ENCODE measurements at places on chromosomes 16 and 17.

DNA sequence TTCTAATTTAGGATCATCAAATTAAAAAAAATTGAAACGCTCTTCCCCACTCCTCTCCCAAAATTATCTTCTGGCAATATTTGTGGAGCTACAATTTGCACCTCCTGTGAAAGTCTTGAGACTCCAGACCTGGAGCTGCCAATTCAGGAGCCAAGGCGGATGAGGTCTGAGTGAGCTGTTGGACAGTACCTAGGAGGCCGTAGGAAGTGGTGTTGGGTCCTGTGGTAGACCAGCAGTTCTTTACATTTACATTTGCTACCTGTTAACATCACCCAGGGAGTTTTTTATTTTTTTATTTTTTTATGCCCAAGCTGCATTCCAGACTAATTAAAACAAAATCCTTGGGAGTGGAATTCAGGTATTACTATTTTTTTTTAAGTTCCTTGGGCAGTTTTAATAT is 271.0 kb downstream of the PHKB start:
- no peak for DNase-seq

GRCh38 chr16:81148277-81148676 is 52.1 kb upstream of the GCSH start:
- DNase-seq, result no peak

- DNase-seq, result no peak
These were observed 60.8 kb upstream of the MED9 start for GRCh38 chr17:17416007-17416399.

DNA sequence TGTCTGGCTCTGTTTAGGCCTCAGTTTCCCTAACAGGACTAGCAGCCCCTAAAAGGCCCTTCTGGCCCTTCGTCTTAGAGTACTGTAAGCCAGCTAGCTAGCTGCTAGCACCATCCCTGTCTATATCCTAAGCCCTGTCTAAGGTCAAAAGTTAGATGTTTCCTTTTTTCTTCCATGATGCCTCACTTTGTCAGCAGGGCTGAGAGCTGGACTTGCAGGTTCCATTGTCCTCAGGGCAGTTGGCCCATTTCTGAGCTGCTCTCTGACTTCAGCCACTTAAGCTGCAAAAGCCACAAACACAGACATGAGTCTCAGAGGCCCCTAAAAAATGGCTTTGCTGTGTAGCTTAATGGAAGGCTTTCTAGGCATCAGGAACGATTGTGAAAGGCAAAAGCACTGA is 187.7 kb downstream of the CBLN1 start:
- no peak for DNase-seq

DNA sequence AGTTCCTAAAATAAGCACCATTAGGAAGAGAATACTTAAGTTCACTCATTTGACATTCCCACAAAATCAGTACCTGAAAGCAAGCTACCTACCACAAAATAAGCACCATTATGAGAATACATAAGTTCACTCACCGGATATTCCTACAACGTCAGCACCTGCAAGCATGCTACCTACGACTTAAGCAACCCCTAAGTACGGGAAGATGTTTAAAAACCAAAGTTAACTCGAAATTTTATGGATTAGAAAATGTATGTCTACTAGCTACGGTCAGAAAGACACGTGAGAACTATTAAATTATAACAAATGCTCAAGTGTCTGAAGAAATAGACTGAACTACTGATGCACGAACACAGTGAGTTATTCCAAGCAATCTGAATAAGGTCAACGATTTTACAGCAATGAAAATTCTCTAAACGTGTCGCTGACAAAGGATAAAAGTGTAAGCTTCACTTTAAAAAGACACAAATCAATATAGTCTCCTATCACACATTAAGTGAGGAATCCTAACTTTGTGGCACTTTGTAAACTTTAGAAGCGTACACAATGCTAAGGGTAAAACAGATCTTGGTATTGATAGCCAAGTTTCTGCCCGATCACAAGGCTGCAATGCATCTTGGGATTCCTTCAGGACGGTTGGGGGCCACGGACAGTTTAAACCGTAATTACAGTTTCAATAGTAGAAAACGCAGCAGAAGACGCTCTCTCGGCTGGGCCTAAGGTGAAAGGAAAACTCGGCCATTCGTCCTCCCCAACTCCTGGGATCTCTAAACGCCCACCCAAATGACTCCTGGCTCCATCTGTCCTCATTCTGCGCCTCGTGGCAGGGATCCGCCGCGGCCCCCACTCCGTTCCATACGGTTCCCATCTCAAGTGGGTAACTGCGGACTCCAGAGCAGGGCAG is 1.3 kb downstream of the GSPT1 start:
- DNase-seq, result peak; percentile 22

DNA sequence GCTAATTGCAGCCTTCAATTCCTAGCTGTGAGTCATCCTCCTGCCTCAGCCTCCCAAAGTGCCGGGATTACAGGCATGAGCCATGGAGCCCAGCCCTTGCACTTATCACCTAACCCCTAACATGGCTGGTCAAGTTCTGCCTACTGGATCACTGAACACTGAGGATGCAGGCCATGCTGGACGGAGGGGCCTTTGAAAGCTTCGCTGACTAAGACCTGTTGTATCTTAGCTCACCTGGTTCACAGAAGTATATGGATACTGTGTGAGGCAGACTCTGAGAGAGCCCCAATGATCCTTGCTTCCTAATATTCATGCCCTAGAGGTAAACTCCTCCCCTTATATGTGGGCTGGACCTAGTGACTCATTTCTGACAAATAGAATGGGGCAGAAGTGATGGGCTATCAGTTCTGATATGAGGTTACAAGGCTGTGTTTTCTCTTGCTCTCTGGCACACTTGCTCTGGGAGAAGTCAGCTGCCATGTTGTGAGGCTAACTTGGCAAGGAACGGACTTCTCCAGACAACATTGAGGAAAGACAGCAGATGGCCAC is 11.7 kb upstream of the TMIGD1 start:
- DNase-seq, result peak; percentile 32

DNA sequence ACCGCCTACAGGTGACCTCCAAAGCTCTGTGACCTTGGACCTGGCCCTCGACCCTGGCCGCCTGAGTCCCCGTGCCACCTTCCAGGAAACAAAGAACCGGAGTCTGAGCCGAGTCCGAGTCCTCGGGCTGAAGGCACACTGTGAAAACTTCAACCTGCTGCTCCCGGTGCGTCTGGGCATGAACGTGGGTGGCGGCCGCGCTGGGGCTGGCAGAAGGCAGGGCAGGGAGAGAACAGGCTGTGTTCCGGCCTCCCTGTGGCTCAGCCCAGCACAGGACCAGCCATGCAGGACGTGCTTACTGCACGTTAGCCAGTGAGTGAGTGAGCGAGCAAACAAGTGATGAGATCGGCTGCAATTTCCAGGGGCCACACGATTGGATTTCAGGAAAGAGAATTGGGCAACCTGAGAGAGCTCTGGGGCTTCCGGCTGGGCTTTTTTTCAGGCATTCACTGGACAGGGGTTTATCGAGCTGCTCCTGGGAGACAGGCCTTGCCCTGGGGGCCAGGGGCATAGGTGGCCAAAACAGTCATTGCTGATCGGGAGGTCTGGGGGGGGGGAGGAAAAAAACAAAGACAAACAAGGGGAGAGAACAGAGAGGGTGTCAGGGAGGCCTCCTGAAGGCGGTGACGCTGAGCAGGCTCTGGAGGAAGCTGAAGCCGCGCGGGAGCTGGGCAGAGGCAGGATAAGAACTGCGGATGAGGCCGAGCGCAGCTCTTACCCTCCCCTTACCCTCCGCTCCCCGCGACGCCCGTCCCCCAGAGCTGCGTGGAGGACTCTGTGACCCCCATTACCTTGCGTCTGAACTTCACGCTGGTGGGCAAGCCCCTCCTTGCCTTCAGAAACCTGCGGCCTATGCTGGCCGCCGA is 16.9 kb downstream of the ITGAX start:
- no peak for DNase-seq

DNA sequence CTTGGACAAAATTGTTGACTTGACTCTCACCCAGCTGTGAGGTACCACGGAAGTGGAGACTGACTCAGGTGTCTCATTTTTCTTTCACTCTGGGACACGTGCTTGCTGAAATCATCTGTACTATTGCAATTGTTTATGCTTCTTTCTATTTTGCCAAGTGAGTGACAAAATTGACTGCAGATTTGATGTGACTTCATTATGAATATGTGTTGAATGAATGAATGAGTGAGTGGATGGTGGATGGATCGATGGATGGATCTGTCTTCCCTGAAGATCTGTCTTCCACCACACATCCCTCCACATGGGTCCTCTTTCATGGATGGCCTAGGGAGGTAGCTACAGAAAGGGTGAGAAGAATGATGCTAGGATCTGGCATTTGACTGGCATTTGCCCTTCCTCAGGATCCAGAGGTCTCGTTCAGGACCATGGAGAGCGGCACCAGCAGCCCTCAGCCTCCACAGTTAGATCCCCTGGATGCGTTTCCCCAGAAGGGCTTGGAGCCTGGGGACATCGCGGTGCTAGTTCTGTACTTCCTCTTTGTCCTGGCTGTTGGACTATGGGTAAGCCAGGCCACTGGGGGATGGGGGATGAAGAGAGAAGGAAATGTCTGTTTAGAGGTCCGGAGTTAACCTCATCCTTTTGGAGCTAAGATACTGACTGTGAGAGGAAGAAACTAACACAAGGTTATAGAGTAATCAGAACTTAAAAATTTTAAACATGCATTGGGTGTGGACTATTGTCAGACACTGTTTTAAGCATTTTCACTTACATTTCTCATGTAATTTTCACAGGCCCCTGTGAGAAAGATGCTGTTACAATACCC is 12.7 kb downstream of the SLC5A11 start:
- no peak for DNase-seq

- no peak for DNase-seq
These were observed 5.8 kb upstream of the RPRML start for GRCh38 chr17:46984892-46985291.

- DNase-seq, result no peak
These were observed 13.2 kb downstream of the RPH3AL start for GRCh38 chr17:339193-340061.

GRCh38 chr16:78836802-78837491 is 737.5 kb downstream of the WWOX start:
- DNase-seq, result no peak

- DNase-seq, result no peak
These were observed 225.3 kb downstream of the KATNIP start for GRCh38 chr16:27775254-27775653.

GRCh38 chr17:81334391-81334901 is 39.3 kb upstream of the SLC38A10 start:
- no peak for DNase-seq

- DNase-seq, result no peak
These were observed 32.5 kb downstream of the WIPF2 start for GRCh38 chr17:40251576-40251975.

GRCh38 chr17:77879226-77879895 is 79.1 kb upstream of the TNRC6C start:
- DNase-seq, result no peak
